ENCODE measurements at places on chromosomes 4 and X.

- DNase-seq, result no peak
Measured at GRCh38 chrX:102652031-102652688, 877 bp downstream of the GPRASP1 start.

DNA sequence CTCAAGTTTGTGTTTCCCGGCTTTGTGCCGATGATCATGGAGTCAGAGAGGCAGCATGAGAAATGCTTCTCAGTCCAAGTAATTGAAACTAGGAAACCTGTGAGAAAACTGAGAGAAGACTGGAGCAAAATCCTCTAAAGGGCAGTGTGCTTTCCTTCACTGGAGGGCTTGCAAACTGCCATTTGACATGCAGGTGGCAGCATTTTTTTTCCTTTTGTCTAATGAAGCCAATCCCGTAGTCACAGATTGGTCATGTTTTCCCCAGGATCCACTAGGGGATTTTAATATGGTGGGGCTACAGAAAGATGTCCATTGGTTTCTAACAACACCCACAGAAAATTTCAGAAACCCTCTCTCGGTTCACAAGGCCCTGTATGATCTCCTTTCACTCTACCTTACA lies 117.4 kb upstream of the NUDT10 start:
- DNase-seq, result no peak

DNA sequence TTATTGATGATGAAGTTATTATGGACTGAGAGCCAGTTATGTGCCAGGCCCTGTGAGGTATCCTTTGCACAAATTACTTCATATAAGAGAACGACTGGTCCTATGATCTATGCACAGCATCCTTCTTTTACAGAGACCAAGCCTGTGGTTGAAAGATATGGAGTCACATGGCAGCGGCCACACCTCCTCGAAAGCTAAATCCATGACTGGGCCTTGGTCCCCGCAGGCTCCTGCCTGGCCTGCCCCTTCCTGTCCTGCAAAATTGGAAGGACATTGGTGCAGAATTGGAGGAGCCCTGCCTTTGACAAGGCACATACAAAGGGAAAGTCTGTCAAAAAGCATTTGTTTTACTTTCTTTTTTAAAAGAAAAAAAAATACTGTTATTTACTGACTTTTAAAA lies 18.3 kb downstream of the SORBS2 start:
- no peak for DNase-seq

DNA sequence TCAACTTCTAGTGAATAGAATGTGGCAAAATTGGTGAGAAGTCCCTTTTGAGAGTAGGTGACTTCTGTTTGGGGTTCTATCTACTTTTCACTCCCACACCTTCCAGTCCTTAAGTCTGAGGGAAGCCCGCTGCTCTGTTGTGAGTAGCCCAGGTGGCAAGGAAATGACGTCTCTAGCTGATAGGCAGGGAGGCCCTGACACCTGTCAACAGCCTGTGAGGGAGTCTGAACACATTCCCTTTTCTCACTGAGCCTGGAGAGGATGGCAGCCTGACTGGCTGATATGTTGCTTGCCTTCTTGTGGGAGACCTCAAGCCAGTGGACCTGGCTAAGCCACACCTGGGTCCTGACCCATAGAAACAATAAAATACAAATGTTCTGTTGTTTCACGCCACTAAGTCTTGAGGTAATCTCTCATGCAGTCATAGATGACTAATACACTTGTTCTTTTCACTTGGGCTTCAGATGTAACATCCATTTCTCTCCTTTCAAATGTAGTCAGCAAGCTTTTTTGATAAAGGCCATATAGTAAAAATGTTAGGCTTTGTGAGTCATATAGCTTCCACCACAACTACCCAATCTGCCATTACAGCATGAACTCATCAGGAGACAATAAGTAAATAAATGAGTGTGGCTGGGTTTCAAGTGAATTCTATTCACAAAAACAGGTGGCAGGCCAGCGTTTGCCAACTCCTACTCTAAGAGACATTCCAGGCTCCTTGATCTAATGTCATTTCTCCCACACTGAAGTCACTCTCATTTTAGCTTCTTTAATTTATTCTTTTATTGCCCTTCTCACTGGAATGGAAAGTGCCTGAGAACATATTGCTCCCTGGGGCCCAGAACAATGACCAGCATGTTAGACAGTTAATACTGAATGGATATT lies 265.1 kb upstream of the MAD2L1 start:
- no peak for DNase-seq

DNA sequence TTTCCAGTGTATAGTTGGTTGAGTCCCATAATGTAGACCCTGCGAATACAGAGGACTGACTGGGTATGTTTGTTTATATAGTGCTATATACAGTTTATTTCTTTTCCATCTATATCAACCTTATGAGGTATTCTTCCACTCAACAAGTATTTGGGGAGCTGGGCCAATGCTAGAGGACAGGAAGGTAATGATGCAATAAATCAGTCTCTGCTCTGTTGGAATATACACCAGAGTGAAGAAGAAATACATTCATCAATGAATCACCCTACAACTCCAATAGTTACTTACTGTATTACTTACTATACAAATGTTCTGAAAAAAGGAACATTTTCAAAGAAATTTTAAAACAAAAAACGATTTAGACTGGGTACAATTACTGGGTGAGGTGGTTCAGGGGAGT lies 2.1 kb upstream of the ARSJ start:
- no peak for DNase-seq

GRCh38 chr4:125091-125771 lies 930 bp downstream of the ZNF718 start:
- DNase-seq, result no peak

GRCh38 chr4:152168987-152169616 lies 366.8 kb downstream of the FBXW7 start:
- no peak for DNase-seq

GRCh38 chrX:108468486-108468885 lies 28.8 kb downstream of the COL4A5 start:
- peak; percentile 51 for DNase-seq

- DNase-seq, result no peak
Measured at GRCh38 chrX:37753384-37753783, 26.5 kb upstream of the CYBB start.

DNA sequence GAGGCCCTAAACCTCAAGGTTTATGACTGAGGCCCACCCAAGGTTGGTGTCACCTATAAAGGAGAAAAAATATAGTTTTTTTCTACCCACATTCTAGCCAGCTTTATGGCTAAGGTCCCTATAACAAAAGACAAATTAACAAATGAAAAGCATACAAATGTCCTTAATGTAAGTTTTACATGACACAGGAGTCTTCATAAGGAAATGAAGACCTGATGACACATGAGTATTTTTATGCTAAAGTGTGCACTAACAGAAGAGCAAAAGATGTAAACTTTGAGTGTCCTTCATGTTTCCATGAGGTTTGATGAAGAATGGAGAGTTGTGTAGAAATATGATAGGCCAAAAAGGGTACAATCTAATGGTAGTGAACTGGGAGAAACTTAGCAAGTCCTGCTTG lies 114.7 kb upstream of the INTU start:
- DNase-seq, result no peak

- DNase-seq, result no peak
Measured at GRCh38 chrX:57596109-57596508, 4.3 kb downstream of the ZXDB start.

DNA sequence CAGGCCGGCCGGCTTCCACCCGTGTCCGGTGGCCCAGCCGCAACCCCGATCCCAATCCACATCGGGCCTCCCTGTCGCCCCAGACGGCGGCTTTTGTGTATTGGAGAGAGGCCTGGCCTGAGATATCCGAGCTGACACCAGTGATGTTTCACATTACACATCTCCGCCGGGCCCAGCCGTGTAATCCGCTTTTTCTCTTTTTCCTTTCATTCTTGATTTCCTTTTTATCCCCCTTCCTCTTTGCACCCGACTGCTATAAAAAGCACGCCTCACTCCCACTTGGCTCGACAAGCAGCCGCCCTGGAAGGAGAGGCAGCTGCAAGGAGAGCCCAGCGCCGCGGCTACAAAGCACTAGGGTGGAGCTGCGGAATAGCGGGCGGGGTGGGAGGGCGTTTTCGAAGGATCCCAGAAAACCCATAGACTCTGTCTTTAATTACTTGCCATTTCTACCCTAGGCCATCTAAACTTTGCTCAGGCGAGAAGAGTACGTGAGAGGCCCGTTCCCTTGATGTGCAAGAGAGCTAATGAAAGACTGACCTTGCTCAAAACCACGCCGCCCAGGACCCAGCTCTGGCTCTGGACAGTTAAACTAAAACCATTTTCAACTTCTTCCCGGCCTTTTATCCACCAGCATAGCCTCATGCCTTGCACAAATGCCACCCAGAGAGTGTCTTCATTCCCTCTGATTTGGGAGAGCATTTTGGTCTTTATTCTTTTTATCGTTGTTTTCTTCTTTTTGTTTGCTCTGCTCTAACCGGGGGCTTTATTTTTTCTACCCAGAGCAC lies 3.2 kb downstream of the PITX2 start:
- DNase-seq, result no peak

Data from fibroblast of skin of left biceps (primary cell).